ENCODE measurements at places on chromosomes 16 and 17.

DNA sequence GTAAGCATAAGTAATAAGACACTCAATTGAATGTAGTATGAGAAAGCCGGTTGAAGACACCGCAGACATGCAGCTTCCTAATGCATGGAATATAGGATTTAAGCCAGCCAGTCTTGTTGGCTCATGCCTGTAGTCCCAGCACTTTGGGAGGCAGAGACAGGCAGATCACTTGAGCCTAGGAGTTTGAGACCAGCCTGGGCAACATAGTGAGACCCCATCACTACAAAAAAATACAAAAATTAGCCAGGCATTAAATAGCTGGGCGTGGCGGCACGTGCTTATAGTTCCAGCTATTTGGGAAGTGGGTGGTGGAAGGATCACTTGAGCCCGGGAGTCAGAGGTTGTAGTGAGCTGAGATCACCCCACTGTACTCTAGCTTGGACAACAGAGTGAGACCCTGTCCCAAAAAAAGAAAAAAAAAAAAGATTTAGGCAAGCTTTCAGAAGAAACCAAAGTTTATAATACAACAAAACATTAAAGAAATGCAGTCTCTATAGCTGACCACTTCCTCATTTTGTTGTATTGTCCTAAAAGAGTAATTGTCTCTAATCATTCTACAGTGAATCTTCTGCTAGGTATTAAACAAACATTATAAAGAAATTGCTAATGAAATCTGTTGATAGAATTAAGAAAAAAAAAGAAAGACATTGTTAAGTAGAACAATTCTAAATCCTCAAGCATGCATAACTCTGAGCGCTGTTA is 68.6 kb upstream of the KIFC3 start:
- no peak for DNase-seq

DNA sequence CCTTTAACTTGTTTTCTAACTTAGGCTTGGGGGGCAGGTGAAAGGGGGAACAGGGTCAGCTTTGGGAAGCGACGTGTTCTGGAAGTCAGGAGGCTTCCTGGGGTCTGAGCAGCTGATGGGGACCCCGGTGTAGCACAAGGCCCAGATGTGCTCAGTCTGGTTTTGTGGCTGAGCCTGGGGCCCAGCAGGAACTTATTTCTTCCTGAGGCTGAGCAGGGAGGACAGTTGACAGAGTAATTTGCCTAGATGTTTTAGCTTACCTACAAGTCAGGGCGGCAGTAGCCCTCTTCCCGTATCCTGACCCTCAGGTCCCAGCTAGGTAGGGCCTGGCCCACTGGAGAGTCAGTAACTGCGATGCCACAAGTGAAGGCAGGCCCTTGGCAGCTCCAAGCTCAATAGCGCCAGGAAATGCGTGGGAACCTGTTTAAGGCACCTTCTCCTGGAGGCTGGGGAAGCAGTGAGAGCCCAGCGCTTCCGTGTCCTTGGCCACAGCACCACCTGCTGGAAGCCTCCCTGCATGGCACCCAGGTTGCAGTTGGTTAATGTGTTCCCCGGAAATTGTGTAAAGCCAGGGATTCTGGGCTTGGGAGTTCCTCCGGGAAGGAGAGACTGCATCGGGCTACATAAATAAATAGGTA is 5.2 kb downstream of the CCR7 start:
- DNase-seq: peak; percentile 93

DNA sequence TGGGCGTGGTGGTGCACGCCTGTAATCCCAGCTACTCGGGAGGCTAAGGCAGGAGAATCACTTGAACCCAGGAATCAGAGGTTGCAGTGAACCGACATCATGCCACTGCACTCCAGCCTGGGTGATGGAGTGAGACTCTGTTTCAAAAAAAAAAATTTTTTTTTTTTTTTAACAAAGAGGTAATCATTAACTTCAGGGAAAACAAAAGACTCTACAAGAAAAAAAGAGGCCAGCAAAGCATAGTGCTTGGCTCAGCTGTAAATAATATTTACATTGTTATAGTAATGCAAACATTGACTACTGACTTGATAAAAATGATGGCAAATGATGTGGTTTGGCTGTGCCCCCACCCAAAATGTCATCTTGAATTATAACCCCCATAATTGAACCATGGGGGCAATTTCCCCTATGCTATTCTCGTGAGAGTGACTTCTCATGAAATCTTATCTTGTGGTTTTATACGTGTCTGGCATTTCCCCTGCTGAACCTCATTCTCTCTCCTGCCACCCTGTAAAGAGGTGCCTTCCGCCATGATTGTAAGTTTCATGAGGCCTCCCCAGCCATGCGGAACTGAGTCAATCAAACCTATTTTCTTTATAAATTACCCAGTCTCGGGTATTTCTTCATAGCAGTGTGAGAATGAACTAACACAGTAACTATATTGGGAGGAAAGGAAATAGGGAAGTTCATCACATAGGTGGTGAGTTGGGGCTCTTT is 12.7 kb upstream of the SSTR2 start:
- DNase-seq: no peak

GRCh38 chr17:6986676-6987075 is 9.2 kb upstream of the ALOX12 start:
- DNase-seq: no peak

DNA sequence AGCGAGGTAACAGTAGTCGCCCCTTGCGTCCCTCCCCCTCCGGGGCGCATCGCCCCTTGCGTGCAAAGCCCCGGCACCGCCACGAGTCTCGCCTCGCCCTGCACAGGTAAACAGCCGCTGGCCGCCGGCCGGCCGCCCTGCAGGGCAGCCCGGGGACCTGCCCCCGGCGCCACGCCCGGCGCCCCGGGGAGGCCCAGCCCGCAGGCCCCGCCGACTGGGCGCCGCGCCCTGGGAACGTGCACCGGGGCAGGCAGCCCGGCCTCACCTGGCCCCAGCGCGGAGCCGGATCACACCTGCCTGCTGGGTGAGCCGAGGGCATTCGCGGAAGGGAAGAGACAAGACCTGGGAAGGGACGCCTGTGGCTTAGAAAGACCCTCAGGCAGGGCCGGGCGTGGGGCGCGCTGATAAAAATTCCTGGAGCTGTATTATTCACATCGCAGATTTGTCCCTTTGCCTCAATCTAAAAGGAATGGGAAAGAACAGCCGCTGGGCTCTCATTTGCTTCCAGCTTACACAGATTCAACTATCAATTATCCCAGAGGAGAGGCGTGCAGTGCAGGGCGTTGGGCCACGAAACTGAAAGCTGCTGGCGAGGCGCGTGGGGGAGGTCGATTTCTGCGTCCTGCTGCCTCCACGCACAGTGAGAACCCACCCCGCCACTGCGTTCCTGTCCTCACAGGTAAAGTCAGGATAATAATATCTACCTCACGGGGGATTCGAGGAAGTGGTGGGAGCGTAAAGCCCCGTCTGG is 451.9 kb downstream of the SLC39A11 start:
- DNase-seq: no peak

DNA sequence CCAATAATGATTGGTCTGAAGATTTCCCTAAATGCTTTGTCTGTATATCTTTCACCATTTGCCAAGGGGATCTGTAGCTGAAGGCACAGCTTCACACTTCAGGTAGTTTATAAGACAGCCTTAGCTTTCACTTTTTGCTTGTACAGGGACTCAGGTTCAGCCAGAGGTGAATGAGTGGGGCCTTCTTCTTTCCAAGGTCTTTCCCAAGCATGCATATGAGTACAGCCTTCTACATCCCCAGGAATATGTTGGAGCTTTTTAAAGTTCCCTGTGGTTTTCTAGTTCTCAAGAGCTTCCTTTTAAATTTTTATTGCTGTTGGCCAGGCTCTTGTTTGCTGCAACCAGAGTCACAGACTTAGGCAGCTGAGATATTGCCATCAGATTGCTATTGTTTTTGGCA is 17.9 kb upstream of the SPDYE4 start:
- no peak for DNase-seq

- no peak for DNase-seq
These were observed 130.8 kb upstream of the CHMP6 start for GRCh38 chr17:80860703-80861417.
